ENCODE measurements at places on chromosomes 7 and 10.

GRCh38 chr10:31708046-31708445, 220.6 kb downstream of the ARHGAP12 start:
- no peak for DNase-seq

GRCh38 chr10:15789793-15790525, 70.2 kb upstream of the ITGA8 start:
- no peak for DNase-seq

DNA sequence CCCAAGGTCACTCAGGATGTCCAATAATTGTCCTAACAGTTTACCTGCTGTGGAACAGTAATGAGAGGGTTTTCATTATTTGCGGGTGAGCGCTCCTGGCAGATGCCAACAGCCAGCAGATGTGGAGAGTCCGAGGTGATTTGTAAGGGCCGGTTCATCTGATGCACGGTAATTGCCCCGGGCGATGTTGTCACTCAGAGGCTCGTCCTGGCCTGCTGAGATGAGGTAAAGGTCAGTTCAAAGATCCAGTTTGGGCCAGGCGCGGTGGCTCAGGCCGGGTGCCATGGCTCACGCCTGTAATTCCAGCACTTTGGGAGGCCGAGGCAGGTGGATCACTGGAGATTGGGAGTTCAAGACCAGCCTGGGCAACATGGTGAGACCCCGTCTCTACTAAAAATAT, 16.9 kb downstream of the LHPP start:
- DNase-seq: no peak

- no peak for DNase-seq
Measured at GRCh38 chr7:22896917-22897316, 74.3 kb upstream of the TOMM7 start.

DNA sequence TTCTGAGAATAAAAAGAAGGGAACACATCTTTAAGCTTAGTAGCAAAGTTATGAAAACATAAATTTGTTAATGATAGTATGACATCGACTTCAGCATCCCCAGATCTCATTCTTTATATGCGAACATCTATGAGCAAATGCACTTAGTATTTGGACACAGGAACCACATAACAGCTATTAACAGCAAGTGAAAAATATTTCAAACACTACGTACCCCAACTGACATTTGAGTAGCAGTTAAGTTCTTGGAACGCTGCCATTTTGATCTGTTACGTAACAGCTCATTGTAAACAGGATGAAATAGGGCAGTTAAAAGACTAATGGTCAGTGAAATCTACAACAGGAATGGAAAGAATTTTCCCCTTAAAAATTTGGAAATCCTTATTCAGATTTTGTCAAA, 428.9 kb downstream of the TNS3 start:
- peak; percentile 73 for DNase-seq

GRCh38 chr7:95794917-95795515, 22.7 kb downstream of the DYNC1I1 start:
- no peak for DNase-seq

DNA sequence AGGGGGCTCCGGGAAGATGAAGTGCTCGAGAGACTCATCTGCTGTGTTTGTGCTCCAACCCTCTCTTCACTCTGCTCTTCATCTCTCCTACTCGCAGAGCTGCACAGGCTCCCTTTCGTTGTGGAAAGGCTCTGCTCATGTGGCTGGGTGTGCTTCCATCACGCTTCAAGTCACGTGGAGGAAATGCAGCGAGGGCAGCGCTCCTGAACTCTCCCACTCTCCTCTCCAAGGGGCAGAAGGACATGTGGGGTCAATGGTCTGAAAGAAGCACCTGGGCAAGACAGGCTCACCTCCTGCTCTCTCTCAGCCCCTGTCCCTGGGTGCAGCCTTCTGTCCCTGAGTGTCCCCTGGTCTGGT, 72.6 kb downstream of the USP6NL start:
- DNase-seq: no peak

Data from G401 (cell line).